ENCODE measurements at places on chromosomes 12 and 14.

DNA sequence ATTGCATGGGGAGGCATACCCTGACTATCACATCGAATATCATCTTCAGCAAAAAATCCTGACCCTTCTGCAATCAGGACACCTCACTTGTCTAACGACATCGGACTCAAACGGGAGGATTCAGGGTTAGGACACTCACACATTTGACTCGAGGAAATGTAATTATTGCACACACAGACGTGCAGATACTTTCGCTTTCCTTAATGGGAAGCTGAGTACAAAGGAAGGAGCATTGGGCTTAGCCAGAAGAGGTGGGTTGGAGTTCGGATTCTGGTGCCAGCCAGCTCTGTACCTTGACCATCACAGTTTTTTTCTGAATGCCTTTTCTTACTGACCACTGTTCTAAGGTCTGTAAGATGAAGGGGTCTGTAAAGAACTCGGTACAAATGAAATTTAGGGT is 260.4 kb downstream of the GALC start:
- DNase-seq: no peak

GRCh38 chr12:332581-333205 is 56.4 kb downstream of the KDM5A start:
- DNase-seq: no peak

DNA sequence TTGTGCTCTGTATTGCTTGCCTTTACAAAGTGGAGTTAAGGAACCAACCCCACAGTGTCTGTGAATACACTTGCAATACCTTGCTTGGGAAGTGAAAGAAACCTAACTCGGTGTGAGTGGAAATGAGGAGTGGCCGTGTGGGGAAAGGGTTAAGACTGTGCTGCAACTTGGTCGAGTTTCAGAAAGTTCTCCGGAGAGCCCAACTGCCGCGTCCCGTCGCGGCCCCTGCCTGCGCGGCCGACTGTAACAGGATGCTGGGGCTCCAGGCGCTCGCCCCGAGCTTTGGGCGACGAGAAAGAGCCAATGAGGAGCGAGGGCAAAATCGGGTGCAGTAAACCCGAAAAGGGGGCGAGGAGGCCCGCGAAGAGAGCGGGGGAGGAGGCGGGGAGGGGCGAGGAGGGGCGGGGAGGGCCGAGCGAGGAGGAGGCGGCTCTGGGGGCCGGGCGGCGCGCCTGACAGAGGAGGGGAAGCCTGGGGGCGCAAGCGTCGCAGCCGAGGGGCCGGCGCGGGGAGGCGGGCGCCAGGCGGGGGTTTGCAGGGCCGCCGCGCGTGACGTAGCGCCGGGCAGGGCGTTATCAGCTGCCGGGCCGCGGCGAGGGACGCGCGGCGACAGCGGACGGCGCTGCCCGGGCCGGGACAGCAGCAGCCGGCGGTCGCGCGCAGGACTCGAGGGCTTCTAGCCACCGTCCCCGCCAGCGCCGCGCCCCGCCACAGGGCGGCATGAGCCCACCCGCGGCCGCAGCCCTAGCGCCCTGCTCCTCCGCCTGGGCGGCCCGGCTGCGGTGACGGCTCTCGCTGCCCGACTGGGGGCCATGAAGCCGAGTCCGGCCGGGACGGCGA is at the start of gene DACT1:
DACT1 (plus strand) TSS at position 572 of the 840 bp plus-strand sequence; CDS start at position 813, 241 bp downstream.
- no peak for DNase-seq

DNA sequence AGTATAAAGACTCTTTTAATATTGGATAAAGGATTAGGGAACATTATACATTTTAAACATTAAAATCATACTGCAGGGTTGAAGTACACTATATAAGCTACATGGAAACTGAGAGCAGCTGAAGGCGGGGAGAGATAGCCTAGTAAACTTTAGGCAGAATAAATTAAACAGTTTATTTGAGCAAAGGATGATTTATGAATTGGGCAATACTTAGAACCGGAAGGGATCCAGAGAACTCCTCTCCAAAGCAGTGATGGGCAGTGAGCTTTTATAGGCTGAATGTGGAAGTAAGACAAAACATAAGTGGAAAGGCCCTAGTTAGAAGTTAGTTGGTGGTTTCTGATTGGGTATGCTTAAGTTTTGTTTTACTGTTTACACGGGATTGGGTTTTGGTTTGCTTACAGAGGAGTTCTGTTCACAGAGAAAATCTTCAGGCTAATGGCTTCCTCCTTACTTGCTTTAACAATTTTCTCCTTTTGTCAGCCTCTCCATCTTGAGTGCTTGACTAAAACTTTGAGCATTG is 18.9 kb downstream of the LEMD3 start:
- DNase-seq: no peak

DNA sequence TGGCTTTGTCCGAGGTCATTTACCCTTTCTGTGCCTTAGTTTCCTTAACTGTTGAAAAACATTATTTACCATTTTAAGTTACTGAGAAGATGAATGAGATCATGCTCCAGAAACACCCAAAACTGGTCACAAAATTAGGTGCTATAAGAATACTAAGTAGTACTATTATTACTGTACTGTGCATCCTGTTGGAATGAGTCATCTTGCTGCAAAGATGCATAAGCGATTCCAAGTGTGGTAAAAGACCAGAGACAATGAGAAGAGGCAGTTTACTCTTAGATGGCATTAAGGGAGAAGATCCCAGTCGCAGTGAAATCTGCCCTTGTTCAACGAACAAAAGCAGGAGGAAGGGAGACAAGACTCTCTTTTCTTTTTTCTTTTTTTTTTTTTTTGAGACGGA is 4.2 kb upstream of the PLEKHA5 start:
- no peak for DNase-seq

DNA sequence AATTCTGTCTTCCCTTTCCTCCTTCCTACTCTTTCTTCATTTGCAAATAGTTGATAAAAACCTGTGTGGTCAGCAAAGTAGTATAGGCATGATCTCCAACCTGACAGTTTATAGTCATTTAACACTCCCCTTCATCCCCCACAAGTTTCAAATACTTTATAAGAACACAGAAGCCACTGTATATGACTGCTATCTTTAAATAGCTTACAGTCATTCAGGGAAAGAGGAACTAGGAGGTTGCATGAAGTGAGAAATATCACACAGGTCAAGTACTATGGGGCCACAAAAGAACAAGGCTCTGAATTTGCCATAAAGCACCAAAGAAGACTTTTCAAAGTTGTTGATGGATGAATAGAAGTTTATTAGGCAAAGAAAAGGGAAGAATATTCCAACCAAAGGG is 431.3 kb downstream of the NPAS3 start:
- no peak for DNase-seq

DNA sequence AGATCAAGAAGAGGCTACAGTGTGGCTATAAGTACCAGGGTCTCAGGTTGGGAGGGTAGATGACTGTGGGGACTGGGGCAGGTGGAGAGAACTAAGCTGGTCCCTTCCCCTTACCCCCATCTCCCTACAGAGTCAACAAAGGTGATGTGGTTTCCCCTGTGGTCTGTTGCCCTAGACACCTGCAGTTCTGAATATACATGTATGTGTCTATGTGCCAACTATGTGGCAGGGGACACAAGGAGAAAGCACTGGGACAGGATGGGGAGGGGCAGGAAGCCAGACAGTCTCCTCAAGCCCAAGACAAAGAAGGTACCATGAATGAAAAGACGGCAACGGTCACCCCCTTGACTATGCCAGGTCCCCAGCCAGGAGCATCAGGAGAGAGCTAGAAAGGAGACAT is 4.5 kb upstream of the HDAC7 start:
- DNase-seq: no peak

GRCh38 chr12:52246720-52247621 is 13.9 kb downstream of the KRT7 start:
- DNase-seq: no peak

- DNase-seq: no peak
Observed at GRCh38 chr12:19074700-19075099, 54.8 kb upstream of the PLEKHA5 start.

DNA sequence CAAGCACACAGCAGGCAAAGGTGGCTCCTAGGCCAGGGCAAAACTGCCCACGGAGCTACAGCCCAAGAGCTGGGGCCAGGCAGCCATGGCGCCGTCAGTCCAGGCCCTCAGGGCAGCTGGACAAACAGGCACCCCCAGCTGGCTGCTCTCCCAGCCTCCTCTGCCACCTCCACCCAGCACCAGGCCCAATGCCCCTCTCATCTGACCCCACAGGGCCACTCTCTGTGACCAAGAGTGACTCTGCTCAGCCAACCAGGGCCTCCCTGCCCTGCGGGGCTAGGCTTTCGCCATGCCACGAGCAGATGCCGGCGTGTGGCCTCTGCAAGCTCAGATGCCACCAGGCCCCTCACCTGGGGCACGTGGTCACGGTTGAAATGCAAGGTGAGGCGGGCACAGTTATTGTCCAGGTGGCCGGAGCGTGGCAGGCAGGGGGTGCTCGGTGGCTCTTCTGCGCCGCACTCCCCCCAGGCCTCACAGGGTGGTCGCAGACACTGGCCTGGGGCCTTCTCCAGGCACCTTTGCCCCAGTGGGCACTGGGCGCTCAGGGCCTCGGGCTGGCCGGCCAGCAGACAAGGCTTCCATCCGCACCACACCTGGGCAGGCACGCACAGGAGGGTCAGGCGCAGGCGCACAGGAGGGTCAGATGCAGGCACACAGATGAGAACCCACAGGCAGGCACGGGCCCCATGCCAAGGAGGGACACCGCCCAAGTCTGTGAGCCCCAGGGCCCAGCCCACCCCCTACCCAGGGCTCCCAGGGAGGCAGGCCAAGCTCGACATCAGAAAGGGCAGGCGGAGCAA is 23.0 kb downstream of the JAG2 start:
- no peak for DNase-seq

DNA sequence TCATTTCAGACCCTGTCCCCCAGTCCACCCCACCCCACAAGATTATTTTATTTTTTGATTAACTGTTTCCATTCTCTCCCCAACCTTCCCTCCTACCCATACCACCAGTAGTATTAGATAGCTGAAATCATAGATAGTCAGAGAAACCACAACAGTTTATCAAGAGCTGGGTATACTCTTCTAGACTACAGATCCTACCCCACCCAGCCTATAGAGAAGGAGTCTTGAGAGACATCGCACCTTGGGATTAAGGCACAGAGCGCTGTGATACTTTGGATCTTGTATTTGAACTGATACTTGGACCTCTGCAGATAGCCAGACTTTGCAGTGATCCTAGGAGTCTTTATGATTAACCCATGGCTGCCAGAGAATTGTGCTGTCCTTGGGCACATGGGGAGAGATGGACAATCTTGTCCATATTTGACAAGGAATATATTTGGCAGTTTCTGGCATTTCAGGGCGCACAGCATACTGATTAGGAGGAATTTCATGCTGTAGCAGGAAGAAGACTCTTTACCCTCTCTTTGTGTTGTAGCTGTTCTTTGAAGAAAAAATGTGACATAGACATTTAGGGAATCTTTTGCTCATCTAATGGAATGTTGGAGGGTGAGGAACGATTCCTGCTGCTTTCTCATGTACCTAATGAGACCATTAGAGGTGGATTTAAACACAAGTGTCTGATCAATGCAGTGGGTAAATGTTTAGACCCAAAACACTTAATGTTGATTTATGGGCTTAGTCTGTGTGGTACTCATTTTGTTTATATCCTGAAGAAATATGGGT is 982 bp downstream of the RBMS2 start:
- no peak for DNase-seq

GRCh38 chr12:125382926-125383325 is 317.7 kb downstream of the AACS start:
- DNase-seq: no peak

DNA sequence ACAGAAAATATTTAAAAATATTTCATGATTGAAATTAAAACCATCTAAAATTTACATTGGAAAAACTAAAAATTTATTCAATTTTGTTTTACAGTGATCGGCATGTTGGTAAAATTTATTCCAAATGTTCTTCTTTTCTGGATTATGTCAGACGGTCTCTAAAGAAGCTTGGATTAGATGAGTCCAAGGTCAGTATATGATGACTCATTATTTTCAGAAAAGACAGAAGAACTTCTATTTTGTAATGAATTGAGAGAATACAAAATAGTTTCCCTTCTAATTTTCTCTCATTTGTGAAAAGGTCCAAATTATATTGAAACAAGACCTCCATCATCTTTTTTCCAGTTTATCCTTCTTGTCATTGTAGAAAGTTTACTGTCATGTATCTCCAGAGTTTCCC is 98.3 kb downstream of the METTL25 start:
- no peak for DNase-seq

DNA sequence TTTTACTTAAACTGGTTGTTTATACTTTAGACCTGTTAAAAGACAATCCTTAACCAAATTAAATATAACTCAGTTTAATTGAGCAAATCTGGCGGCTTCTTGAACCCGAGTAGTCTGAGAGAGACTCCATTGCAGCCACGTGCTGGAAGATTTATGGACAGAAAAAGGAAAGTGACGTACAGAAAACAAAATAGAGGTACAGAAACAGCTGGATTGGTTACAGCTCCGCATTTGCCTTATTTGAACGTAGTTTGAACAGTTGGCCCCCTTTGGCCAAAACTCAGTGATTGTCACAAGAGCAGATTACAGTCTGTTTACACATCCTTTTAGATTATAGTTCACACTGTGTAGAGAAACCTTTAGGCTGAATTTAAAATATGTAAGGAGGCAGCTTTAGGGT is 155.9 kb downstream of the RAD51B start:
- no peak for DNase-seq

GRCh38 chr14:29681316-29681715 is 246.3 kb downstream of the PRKD1 start:
- DNase-seq: no peak

GRCh38 chr12:90102957-90103652 is 394.5 kb upstream of the ATP2B1 start:
- DNase-seq: no peak

GRCh38 chr12:81208187-81208911 is 130.5 kb downstream of the ACSS3 start:
- DNase-seq: peak; percentile 20

DNA sequence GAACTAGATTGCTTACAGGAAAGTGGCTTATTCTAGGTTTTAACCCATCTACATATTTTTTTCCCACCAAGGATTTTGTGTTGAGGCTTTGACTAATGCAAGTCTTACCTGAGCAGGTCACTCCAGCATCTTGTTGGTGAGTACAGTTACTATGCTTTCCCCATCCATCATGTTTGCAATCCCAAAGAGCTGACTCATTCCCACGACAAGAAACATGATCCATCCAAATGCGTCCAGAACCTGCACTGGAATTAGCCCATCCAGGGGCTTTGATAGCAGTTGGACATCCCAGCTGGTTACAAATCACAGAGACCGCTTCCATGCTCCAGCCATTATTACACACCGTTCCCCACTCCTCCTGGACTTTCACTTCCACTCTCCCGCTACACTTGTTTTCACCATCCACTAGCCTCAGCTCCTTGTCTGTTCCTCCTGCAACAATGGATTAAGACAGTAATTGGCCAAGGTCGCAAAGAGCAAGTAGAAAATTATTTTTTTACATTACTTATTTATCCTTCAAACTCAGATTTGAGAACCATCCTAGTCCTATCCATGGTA is 2.5 kb downstream of the CD163 start:
- DNase-seq: no peak

GRCh38 chr14:104669697-104670096 is 19.7 kb upstream of the INF2 start:
- no peak for DNase-seq

Measured in smooth muscle cell of the brain vasculature (primary cell).